ENCODE measurements at places on chromosomes 13 and 19.
A peak's percentile ranks its signal among the peaks of the same experiment; 100 is the strongest.

DNA sequence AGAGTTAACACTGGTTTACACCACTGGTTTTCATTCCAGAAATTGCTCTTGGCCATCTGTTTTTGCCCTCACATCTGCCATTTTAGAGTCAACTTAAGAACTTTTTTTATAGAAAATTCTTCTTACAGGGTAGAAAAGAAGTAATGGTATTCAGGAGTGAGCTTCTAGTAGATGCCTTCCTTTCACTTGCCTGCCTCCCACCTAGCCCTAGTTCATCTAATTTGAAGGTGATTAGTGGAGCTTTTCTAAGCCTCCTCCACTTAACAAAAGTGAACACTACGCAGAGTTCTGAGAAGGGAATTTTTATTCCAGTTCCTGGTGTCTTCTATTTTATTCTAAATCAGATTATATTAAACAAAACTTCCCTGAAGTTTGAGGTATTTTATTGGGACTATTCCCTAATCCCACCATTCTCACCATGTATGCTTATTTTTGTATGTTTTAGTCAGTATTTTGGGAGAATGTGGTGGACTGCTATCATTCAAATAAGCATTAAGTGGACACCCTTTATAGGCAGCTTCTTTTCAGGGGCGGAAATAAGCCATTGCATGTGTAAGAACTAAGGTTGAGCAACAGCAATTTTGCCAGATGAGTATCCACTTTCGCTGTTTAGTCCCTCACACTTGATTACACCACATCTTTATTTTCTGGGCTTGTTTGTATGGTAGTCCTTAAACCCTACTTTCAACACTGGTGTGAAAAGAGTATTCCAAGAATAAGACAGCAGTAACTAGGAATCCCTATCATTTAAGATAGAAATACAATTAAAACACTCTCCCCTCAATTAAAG is 156.9 kb downstream of the ENOX1 start:
- DNase-seq, result no peak

DNA sequence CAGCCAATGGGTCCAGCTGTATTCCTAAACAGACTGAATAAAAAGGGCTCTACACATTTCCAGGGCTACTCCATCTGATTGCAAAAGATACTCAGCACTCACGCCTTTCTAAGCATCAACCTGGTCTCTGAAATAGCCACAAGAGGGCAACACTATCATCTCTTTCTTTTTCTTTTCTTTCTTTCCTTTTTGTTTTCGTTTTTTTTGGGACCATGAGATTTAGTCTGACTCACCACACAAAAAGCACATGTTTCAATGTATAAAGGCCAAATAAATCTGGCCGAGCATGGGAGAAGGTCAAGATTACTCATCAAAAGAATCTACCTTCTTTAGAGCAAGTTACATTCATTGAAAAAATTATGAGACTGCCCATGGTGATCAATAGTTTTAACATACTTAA is 805.6 kb upstream of the ARGLU1 start:
- DNase-seq, result no peak

DNA sequence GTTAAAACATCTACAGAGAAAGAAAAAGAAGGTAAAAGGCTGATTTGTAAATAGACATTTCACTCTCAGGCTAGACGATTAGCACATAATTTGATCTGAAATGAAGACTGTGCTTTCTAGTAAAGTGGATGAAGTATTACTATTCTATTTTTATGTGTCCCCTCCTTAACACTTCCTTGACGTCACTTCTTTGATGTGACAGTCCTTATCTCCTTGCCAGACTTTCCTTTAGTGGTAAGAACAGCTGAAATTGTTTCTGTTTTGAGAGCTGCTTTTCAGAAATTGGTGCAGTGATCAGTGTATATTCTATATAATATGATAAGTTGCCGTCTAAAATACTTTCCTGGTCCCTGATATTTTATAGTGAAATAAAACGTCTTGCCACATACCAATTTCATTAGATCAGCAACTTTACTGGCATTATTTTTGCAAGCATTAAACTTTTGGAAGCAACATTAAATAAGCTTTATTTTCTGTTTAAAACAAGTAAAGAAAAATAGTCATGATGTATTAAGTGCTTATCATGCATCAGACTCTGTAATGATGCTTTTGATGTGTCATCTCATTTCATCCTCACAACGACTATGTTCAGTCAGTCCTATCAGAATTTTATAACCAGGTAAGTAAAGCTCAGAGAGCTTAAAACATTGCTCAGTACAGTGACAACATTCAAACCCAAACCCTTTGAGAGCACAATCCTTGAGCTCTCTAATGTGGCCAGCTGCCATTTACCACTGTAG is 210.3 kb upstream of the PCDH9 start:
- no peak for DNase-seq

DNA sequence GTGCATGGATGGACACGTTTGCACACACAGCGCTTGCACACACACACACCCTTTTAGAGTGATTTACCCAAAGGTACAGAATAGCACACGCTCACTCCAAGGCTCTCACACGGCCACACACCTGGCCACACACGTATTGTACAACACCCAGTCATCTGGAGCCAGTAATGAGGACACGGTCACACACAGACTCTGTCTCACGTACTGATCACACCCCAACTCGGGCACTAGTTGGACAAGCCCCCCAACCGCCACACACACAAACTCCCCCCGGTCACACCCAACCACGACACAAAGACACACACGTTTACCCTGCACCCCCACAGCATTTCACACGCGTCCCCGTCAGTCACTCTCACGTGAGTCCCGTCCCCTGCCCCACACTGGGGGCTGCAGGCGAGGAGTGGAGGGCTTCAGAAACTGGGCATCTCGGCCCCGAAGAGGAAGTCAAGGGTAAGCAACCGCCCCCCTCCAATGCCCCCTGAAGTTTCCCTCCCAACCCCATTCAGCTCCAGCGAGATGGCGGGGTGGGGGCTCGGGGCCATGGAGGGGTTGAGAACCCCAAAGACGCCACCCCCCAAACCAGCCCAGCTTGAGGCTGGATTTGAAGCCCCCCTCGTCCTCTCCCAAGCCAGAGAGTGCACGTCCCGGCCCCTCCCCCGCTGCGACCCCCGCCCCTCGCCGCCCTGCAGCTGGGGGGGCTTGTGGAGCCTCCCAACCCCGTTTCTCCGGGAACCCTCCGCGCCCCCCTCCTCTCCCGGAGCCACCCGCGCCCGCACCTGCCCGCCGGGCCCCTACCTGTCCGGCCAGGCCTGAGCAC is 599 bp downstream of the OLFM2 start:
- no peak for DNase-seq

DNA sequence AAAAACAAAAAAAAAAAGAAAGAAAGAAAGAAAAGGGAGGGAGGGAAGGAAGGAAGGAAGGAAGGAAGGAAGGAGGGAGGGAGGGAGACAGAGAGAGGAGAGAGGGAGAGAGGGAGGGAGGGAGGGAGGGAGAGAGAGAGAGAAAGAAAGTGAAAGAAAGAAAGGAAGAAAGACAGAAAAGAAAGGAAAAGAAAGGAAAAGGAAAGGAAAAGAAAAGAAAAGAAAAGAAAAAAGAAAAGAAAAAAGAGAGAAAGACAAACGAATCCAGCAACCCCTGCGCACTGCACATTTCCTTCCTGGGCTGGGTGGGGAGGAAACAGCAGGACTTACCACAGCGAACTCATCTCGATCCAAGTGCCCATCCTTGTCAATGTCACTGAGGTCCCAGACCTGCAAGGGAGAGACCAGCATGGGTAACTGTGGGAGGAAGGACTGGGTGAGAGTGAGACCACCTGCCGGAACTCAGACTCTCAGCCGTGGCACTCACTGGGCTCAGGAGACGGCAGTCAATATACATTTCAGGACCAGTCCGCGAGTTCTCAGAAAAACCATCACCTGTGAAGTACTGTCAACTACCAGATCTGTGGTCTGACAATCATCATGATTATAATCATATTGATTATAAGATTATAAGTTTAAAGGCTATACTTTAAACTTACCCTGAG is 43.3 kb downstream of the EPS15L1 start:
- DNase-seq, result no peak

DNA sequence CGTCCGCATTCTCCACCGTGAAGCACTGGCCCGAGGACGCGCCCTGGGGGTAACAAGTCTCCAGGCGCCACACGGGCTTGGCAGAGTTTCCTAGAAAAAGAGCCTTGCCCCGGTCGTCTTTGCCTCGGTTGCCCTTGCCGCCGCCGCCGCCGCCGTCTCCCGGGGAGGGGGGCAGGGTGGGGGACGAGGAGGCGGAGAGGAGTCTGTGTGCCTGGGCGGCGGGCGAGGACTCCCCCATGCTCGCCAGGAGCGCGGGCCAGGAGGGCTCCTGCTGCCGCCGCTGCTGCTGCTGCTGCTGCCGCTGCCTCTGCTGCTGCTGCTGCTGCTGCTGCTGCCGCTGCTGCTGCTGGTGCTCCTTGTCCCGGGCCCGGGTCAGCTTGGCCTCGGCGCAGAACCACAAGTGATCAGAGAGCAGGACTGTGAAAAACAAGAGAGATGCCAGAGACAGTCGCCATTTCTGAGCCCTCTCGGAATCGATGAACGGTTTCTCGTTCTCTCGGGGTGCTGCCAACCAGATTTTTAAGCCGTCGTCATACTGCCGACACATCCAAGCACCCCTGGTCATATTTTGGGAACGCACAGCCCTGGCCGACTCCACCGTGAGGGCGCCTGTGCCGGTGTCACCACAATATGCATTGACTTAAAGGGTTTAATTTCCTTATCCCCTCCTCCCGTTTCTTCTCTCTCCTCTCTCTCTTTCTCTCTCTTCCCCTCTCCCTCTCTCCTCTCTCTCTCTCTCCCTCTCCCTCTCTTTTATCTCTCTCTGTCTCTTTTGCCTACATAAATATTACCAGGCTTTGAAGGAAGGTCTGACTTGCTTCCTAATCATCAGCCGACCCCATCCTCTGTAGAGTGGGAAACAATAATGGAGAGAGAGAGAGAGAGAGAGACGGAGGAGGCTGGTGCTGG is 349.1 kb downstream of the LIG4 start:
- DNase-seq, result peak; percentile 62

GRCh38 chr19:6772028-6772865 is at the start of gene VAV1:
Gene VAV1 (plus strand): TSS chr19:6772708. CDS start chr19:6772808, 100 bp downstream.
- DNase-seq, result no peak

DNA sequence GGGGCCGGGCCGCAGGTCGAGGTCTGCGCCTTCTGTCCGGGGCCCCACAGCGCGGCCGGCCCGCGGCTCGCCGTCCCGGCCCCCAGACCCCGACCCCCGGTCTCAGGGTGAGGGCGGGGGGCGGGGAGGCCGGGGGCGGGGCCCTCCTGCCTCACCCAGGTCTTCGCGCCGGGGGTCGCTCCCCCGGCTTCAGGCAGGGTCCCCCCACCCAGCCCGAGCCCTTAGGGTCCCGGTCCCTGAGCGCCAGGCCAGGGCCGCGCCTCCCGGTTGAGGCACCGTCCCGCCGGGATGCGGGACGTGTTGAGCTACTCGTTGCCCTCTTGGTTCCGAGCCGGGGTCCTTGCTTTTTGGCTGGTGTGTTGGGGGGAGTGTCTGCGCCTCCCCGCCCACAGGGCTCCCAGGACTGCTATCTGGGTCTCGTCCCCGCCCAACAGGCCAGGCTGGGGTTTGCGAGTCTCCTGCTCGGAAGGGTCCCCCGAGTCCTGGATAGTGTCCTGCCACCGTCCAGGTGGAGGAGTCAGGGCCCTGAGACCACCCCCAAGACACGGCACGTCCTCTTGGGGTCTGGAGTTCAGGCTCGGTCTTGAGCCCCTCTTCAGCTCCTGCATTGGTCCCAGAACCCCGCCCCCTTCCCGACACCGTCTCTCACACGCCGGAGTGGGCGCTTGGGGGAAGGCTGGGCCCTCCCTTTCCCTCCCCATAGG is 452 bp downstream of the PIAS4 start:
- DNase-seq, result peak; percentile 51

GRCh38 chr19:20273951-20274570 is 107.0 kb downstream of the ZNF486 start:
- DNase-seq, result no peak

DNA sequence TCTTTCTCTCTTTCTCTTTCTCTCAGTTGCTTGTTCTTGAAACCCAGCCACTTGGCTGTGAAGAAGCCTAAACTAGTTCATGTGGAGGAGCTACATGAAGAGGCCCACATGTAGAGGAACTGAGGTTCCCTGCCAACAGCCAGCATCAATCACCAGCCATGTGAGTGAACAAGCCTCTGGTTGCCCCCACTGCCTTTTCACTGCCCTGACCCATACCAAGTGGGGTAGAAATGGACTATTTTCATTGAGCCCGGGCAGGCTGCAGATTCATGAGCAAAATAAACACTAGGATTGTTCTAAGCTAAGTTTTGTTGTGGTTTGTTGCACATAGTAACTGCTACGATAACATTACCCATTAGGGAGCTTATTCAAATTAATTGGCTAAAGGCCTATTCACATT is 78.7 kb upstream of the FAM216B start:
- DNase-seq, result no peak

- DNase-seq, result no peak
These were observed 90.0 kb downstream of the TEX29 start for GRCh38 chr13:111410232-111411021.

- no peak for DNase-seq
These were observed 66.0 kb upstream of the TNFRSF19 start for GRCh38 chr13:23504180-23504579.

DNA sequence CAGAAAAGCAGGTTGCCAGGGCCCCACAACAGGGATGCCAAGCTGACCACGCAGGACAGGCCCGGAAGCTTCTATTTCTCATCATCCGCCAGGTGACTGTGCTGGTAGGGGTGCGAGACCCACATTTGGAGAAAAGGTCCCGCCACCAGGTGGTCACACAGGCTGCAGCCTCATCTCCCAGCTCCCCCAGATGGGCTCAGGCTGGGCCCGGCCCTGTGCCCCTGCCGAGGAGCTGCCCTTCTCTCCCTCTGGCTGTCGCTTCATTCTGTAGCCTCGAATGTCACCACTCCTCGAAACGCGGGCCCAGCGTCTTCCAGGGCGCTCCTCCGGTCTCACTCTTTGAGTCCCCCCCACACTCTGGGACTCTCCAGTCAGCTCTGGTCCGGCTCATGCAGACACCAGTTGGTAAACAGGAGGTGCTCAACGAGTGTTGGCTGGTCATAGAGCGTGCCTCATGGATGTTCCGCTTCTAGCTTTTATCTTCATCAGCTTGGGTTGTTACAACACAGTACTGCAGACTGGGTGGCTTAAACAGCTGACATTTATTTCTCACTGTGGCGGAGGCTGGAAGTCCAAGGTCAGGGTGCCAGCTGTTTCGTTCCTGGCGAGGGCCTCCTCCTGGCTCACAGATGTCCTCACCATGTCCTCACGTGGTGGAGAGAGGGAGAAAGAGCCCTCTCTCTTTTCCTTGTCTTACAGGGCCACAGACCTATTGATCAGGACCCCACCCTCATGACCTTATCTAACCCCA is 87.1 kb downstream of the TEX29 start:
- no peak for DNase-seq

GRCh38 chr19:49544154-49544553 is 16.4 kb downstream of the RCN3 start:
- no peak for DNase-seq
